Gastrocnemius medialis (tissue), 4 donors: ENCODE measurements at places on chromosomes 5 and 9.

- H3K4me1 ChIP-seq: peaks cover 18% of the 10 kb centered on the region
- no peak for DNase-seq
Measured at GRCh38 chr9:122218935-122219855, 9.6 kb downstream of the LHX6 start.

GRCh38 chr9:133207021-133207531 is 2.0 kb downstream of the OBP2B start:
- DNase-seq: no peak
- H3K4me3 ChIP-seq: no peak overlapping the region
- no peaks in the 10 kb centered on the region for H3K4me1 ChIP-seq
- H3K27ac ChIP-seq: no peak overlapping the region
- no peaks in the 10 kb centered on the region for H3K36me3 ChIP-seq
- peaks cover 12% of the 10 kb centered on the region for H3K27me3 ChIP-seq

DNA sequence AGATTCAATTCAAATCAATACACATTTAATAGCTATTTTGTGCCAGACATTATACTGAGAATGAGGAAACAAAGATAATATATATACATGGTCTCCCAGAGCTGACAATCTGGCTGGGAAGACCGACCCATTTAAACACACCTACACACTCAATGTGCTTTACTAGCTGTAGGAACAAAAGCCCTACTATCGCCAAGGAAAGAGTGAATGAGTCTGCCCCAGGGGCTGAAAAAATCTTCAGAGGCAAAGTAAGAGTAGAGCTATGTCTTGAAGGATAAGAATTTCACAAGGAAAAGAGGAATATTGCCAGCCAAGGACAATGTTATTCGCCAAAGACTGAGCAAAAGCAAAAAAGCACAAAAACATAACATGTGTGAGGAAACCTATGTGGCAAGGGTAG is 6.6 kb downstream of the PFDN1 start:
- H3K4me3 ChIP-seq: no peak overlapping the region
- peaks cover 13% of the 10 kb centered on the region for H3K36me3 ChIP-seq
- no peak for DNase-seq
- peak overlapping the region; percentile 78 for H3K27ac ChIP-seq
- H3K4me1 ChIP-seq: peaks cover 78% of the 10 kb centered on the region
- no peaks in the 10 kb centered on the region for H3K27me3 ChIP-seq

DNA sequence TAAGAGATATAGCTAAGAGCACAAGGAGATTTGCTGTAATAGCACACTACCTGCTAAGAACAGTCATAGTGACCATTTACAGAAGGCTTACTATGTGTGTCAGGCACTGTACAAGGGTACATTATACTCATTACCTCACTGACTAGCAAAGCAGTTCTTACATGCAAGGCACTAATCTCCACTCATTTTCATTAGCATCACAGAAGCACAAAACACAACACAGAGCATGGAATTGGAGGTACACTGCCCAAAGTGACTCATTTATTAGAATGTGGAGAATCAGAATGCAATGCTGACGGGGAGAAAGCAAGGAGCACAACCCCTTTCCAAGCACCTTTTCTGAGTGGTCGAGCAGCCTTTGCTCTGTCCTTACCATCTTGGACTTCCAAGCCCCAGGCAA is 169.7 kb downstream of the ENTREP1 start:
- H3K27ac ChIP-seq: no peak overlapping the region
- H3K4me1 ChIP-seq: peaks cover 11% of the 10 kb centered on the region
- no peaks in the 10 kb centered on the region for H3K36me3 ChIP-seq
- no peak for DNase-seq

GRCh38 chr9:107751567-107752210 is 262.1 kb upstream of the KLF4 start:
- H3K27me3 ChIP-seq: no peaks in the 10 kb centered on the region
- no peak overlapping the region for H3K4me3 ChIP-seq
- DNase-seq: peak; percentile 55
- no peaks in the 10 kb centered on the region for H3K36me3 ChIP-seq
- H3K27ac ChIP-seq: peak overlapping the region; percentile 88

DNA sequence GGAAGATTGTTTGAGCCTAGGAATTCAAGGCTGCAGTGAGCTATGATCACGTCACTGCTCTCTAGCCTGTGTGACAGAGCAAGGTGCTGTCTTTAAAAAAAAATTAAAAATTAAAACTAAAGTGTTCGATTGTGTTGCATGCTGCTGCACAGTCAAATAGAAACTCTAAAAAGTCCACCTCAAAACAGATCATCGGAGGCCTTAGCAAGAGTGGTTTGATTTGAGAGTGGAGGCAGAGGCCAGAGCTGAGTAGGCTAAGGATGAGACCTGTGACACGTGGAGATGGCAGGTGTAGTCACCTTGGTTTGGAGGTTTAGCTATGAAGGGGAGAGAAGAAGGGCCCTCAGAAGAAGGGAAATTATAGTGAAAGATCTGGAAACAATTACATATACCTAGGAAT is 2.8 kb upstream of the PTPDC1 start:
- no peaks in the 10 kb centered on the region for H3K4me1 ChIP-seq
- H3K27me3 ChIP-seq: no peaks in the 10 kb centered on the region
- no peaks in the 10 kb centered on the region for H3K36me3 ChIP-seq
- no peak for DNase-seq
